ENCODE measurements at places on chromosomes 13 and 19.

DNA sequence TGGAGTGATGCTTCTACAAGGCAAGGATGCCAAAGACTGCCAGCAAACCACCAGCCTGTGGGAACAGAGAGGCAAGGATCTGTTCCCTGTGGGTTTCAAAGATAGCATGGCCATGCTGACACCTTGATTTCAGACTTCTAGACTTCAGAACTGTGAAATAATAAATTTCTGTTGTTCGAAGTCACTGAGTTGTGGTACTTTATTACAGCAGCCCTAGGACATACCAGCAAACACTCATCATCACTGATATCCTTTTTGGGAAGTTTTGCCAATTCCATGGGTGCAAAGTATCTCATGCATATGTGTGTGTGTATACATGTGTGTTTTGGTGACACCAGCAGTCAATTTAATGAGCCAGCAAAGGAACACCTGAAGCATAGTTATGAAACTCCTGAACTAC is 21.0 kb downstream of the LMO7 start:
- DNase-seq: no peak

GRCh38 chr13:41668130-41668757 is 210.9 kb downstream of the RGCC start:
- DNase-seq: peak; percentile 79

DNA sequence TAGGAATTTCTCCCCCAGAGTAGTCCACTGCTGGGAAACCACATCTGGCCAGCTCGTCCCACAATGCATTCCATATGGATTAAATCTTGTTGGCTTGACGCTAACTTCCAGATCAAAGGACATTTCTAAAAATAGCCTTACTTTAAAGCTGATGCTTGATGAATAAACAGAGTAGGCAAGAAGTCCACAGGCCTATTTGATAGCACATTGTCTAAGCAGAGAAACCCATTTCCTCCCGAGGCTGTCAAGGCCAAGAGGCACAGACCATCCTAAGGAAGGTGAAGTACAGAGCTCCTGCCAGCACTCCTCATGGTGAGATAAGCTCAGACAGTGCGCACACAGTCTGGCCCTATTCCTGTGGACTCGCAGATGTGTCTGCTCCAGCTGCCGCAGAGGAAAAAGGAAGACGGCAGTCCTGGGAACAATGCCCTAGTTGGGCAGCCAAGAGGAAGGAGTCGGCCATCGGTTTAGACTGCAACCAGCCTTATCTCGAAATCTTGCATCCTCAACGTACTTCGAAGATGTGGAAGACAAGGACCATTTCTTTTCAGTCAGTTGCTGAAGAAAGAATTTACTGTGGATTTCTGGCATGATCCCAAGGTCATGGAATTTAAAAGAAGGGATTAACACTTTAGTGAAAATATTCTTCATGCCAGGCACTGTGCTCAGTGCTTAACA is 156.8 kb downstream of the RGCC start:
- peak; percentile 68 for DNase-seq

- no peak for DNase-seq
These were observed 4.9 kb downstream of the CCDC122 start for GRCh38 chr13:43874504-43875092.

GRCh38 chr19:57803594-57804325 is 11.0 kb downstream of the ZNF552 start:
- peak; percentile 55 for DNase-seq

- DNase-seq: no peak
These were observed 57.5 kb upstream of the HMGB1 start for GRCh38 chr13:30523211-30523610.

GRCh38 chr13:24742294-24742693 is 21.7 kb upstream of the RNF17 start:
- no peak for DNase-seq

GRCh38 chr19:22030680-22031079 is 19.9 kb upstream of the ZNF208 start:
- no peak for DNase-seq

DNA sequence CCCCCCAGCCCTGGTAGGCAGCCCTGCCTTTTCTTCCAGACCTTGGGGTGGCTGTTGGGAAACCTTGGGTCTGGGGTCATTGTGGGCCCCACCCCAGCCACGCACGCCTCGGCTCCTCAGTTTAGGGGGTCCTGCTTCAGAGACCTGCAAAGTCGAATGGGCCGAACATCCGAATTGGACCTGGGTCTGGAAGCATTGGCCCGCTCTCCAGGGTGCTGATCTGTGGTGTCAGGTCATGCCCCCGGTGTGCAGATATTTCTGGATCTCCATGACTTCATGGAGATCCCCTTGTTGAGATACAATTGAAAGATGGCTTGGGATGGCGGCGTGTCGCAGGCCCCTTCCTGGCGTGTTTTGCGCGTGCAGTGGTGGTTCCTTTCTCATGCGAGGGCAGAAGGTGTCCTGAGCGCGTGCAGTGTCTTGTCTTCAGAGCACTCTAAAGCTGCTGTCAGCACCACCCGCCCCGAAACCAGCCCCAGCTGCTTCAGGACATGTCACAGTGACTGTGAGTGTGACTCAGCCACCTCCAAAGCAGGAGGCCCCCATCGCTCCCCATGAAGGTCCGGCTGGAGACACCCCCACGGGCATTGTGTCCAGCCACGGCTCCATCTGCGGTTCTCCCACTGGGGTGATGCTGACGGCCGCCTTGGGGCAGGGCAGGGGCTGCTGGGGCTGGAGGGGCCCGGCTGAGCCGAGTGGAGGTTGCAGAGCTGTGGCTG is 112.7 kb downstream of the KDM4B start:
- no peak for DNase-seq

- no peak for DNase-seq
These were observed 465.1 kb upstream of the PCDH20 start for GRCh38 chr13:61880578-61881283.

DNA sequence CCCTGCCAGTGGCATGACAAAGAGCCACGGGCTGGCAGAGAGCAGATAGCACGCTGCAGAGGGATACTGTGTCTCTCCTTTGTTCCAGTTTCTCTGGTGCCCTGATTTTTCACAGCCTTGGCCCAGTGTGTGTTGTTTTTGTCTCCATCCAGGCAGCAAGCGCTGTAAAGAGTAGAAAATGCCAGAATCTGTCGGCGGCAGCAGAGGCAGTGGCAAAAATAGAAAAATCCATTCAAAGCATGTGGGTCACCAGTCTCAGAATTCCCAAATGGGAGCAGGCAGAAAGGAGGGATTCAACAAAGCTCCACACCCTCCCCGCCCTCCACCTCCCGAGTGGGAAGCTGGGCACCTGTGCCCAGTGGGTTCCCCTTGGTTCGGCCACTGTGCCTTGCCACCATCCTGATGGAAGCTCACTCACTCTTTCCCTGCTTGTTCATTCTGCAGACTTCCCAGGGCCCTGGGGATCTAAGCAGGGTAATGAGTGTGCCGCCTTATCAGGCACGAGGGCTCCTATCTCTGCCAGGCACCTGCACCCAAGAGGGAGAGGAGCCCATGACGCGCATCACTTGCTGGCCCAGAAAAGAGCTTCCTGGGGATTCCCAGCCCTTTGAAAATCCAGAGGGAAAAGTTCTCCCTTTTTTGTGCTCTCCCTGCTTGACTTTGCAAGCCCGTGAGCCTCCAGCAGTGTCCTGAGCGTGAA is 416.9 kb downstream of the IRS2 start:
- DNase-seq: no peak

GRCh38 chr19:19308373-19308772 is 11.9 kb downstream of the SUGP1 start:
- DNase-seq: no peak

GRCh38 chr19:5340637-5341447 is at the start of gene PTPRS:
PTPRS (minus strand) TSS chr19:5340812; CDS start chr19:5286140, 54,672 bp downstream.
- peak; percentile 88 for DNase-seq

DNA sequence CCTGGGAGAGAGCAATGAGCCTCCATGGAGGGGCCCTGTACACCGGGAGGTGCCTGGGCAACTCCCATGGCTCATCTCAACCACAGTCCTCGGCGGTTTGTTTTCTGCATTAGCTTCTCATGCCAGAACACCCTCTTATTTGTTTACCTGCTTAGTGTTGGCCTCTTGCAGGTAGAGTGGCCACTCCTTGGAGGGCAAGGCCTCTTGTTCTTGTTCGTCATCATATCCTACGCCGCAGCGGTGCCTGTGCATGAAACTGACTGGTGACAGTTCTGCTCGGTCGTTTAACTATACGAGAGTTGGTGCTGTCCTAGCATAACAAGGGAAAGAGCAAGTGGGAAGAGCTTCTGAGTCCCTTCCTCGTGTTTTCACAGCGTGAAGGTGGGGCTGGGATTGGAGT is 40.5 kb upstream of the RNF113B start:
- DNase-seq: no peak

DNA sequence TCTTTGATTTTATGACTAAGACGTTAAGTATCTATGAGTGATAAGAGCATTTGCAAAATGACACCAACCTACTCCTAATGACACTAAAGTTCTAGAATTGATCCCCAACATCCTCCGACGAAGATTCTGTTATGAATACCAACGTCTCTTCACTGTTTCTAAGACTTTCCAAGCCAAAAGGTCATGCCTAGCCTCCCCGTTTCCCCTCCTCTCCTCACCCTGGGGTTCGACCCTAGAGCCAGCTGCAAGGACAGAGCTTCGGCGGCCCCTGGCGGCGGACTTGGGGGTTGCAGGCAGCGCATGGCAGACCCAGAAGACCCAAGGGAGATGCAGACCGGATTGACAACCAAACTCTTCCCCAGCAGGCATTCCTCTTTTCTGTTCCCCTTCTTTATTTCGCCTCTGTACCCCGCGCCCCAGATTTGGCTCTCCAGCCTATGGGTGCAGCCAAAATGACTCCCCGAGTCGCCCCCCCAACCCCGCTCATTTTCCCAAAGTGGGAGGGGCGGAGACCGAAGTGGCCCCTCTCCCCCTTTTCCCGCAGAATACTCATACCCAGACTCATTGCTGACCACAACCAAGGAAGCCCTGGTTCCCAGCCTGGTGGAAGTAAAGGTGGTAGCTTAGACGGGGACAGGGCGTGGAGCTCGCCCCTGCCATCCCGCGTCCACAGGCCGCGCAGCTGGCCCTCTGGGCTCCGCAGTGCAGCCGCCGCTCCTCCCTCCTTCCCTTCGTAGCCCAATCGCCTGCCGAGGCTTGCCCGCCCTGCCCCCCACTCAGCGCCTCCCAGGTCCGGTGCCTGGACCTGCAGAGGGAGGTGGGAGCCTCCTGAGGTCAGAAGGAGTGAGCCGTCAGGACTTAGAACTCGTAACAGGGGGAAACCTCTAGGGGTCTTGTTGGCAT is 4.1 kb upstream of the EML2 start:
- DNase-seq: peak; percentile 91

DNA sequence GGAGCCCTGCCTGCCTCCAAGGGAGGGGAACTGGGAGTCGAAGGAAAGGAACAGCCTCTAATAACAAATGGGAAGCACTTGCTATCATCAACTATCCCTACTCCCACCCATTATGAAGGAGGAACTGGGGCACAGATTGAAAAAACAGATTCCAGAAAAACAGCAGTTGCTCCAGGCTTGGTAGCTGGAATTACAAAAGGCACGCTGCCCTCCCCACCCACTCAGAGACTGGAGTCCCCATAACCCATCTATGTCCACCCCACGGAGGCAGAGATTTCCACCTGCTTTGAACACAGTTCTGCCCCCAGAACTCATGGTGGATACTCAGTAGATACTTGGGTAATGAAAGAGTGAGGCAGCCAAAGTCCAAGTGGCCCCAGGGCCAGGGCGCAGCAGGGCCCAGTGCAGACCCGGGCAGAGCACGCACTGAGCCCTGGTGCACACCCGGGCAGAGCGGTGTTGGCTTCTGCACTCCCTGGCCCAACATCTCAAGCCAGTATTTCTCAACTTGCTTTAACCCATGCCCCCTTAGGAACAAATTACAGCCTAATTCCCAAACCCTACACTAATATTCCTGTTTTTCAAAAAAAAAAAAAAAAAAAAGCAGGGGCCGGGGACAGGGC is 19.1 kb upstream of the CCNP start:
- no peak for DNase-seq

DNA sequence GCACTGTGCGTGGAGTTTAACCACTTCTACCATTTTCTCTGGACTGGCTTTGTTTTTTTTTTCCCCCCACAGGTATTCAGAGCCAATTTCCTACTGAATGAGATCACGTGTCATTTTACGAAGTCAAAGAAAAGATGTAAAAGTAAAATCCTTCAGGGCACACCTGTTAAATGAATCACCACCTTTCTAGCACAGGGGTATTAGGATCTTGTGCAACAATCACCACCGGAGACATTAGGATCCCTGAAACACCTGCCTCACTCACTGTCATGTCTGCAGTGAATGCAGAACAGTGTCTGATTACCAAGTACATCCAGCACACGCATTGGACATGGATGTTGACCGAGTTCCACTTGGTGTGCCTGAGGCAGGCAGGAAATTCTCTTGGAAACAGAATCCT is 17.2 kb downstream of the BRD4 start:
- no peak for DNase-seq

- no peak for DNase-seq
These were observed 141.2 kb upstream of the KLHL1 start for GRCh38 chr13:70249332-70250064.

DNA sequence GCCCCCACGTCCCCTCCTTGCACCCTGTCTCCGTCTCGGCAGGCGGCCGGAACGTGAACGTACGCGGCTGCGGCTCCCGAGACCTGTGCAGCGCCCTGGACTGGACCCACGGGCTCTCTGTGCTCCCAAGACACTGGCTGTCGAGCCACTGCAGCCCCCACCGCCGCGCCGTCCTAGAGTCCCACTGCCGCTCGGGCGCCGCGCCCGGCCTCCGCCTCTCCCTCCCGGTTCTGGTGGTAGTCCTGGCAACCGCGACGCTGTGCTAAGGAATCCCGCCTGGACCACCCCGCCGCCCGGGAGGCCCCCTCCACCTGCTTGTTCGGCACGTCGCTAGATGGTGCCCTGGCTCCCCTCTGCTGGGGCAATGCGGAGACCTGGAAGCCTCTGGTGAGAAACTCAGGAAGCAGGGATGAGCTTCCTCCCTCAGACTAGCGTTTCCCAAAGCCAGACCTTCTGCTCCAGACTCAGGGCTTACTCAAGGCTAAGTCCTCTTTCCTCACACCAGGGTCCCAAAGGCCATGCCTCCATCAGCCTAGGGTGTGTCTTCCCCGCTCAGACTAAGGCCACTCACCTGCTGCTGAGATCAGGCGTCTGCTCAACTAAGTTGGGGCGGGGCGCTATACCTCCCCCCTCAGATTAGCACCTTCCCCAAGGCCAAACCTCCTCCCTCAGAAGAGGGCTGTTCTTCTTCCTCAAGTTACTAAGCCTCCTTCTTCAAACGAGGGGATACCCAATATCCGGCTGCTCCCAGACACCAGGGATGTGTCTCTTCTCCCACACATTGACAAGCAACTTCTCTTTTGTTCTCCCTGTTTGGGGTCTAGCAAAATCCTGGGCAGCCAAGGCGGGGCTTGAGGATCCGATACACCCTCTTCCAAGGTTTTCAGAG is 16.1 kb upstream of the IRGC start:
- DNase-seq: peak; percentile 66

DNA sequence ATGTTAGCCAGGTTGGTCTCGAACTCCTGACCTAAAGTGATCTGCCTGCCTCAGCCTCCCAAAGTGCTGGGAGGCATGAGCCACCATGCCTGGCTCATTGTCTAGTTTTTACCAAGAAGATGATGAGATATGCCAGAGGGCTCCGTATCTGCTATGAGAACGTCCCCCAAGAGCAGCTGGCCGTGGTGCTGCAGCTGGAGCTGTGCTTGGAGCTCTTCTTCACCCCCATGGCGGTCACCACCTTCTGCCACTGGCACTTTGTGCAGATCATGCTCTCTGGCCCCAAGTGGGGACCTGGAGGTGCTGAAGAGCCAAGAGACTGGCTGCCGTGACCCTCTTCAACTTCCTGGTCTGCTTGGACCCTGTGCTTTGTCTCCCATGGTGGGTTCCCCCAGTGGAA is 36.8 kb downstream of the GPR42 start:
- no peak for DNase-seq
